A172 (cell line): ENCODE measurements at places on chromosomes 11 and 22.

GRCh38 chr11:1044160-1044559, 7.6 kb upstream of the MUC6 start:
- DNase-seq, result no peak

DNA sequence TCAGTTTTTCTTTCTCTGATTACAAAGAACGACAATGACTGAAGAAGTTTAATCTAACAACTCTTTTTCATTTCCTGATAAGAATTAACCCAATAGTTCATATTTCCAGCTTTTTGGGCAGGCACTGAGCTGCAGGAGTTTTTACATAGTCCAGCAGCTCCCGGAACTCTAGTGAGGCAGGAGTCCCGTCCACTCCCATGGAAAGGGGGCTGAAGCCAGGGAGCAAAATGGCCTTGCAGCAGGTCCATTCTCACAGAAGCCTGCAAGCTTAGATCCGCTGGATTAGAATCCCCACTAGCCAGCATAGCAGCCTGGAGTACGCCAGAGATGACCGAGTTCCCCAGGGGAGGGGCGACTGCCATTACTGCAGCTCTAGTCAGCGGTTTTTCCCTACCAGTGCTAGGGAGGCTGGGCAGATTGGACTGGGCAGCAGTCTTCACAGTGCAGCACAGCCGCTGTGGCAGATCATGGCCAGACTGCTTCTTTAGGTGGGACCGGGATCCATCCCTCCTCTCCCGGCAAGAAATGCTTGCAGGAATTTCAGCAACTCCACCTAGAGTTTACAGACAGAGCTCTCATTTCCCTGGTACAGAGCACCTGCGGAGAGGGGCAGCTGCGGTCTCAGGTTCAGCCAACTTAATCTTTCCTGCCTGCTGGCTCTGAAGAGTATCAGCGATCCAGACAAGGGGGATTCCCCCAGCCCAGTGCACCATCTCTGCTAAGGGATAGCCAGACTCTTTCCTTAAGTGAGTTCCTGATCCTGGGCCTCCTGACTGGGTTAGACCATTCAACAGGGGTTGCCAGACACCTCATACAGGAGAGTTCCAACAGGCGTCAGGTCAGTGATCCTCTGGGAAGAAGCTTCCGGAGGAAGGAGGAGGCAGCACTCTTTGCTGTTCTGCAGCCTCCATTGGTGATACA, 742 bp upstream of the CASP4 start:
- peak; percentile 53 for DNase-seq

DNA sequence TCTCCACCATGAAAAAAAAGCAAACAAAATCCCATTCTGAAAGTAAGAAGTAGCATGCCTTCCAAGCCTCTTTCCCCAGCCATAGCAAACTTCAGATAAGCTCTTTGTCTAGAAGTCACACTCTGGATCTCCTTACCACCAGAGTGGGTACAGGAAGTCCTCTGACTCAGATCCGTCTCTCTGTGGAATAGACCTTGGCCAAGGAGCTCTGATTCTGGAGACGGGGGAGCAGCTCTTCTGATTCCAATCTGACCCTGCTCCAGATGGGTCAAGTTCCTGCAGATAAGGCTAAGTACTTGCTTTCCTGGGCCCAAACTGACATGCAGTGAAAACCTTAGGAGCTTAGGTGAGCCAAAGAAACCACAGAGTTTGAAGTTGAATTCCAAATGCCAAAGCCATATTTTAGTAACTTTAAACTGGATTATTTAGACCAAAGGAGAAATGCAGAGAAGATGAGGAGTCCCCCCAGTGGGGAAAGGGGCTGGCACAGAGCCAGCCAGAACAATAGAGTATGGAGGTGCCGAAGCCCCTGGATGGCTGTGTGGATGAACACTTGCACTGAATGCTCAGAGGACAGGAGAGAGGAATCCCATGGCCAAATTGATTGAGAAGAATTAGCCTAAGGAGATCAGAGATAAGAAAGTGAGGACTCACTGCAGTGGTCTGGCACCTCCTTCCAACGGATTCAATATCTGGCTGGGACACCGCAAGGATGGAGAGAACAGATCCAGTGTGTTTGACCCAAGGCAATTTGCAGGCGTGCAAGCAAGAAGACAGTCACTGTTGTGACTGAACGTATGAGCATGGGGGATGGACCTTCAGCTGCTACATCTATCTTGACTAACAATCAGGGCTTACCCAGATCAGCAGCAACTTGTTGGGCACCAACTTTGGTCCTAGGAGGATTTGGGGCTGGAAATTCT, 54.9 kb downstream of the ENDOD1 start:
- DNase-seq, result no peak

- DNase-seq, result peak; percentile 30
Observed at GRCh38 chr11:2700415-2701211, 819 bp upstream of the KCNQ1OT1 start.

DNA sequence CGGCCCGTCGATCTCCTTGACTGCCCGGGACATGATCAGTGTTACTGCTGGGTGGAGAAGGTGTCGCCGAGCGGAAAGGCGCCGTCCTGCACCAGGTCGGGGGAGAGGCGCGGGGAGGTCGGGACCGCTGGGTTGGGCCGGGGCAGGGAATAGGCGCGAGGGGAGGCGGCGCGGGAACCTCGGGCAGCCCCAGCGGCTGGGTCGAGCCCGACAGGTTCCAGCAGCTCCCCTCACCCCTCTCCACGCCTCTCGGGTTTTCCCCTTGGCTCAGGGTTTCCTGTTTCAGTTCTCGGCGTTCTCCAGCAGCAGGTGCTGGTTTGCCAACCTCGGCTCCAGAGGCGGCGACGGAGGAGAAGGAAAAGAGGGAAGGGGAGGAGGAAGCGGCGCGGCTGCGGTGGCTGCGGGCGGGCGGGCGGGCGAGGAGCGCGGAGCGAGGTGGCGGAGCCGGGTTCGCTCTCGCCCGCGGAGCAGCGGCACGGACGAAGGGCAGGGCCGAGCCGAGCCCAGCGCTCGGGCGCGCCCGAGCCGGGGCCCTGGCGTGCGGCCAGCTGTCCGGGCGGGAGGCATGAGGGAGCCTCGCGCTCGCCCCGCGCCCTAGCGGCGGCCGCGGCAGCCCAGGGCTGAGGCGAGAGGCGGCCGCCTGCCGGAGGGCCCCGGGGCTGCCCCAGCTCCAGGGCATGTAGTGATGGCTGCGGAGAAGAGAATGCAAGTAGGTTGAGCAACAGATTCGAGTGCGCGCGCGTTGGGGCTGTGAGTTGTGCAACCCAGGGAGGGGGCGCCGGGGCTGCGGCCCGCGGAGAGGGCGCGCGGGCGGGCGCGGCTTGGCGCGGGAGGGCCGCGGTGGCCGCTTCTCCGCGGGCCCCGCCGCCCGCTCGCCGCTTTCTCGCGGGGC, at the start of gene ZC3H12C:
ZC3H12C (plus strand) TSS at position 878 of the 892 bp plus-strand sequence. CDS start 20 bp downstream, outside the sequence.
- DNase-seq, result peak; percentile 77

DNA sequence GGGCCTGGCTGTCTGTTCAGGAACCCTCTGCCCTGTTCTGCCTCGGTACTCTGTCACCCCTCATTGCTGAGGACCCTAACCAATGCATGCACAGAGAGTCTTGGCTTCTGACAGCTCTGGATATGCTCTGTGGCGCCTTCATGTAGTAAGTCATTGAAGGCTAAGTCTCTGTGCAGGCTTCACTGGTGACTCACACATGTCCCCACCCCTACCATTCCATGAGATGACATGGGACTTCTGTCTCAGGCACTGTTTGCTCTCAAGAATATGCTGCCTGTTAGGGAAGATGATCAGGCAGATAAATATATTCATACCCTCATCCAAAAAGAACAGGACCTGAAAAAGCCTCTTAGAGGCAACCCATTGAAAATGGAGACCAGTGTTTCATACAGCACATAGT, 43.6 kb upstream of the HORMAD2 start:
- DNase-seq, result no peak

GRCh38 chr22:27749597-27750225, 51.8 kb downstream of the MN1 start:
- DNase-seq, result no peak

GRCh38 chr11:120098503-120099020, 39.4 kb downstream of the TRIM29 start:
- no peak for DNase-seq

DNA sequence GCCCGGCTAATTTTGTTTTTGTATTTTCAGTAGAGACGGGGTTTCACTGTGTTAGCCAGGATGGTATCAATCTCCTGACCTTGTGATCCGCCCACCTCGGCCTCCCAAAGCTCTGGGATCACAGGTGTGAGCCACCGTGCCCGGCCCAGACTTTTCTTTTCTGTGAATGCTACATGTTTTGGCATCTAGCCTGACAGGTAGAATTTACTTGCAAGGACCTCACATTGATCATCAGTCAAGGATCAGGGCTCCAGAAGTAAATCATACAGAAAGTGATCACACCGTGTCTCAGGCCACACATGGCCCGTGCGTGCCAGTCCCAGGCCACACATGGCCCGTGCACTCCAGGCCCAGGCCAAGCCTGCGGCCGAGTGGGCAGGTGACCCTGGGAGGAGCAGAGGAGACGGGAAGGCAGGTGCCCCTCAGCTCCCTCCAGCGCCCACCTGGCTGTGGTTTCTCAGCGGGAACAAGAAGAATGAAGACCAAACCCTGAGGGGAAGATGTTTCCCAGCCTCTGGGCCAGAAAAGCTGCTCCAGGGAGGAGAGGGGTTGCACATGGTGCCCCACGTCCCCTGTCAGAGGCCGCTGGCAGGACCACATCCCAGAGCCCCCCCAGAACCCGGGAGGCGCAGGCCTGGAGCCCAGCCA, 76.2 kb downstream of the BRD1 start:
- DNase-seq, result no peak
